Activated CD4-positive, CD25-positive, alpha-beta regulatory T cell (primary cell): ENCODE measurements at places on chromosomes 7 and 10.

GRCh38 chr7:23907012-23907411 is 197.0 kb downstream of the STK31 start:
- no peak for DNase-seq

DNA sequence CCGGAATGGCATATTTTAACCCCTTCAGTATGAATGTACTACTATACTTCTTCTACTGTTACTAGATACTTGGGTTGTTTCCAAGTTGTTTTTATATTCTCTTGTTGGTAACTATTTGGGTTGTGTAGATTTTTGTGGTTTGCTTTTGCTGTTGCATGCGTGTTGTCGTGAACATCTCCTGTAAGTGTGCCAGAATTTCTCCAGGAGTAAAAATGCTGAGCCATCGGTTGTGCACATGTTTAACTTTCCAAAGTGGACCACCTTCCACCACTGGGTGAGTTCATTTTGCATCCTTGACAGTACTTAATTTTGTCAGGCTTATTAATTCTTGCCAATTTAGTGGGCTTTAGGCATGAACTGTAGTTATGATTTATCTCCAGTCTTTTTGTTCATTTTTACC is 47.9 kb downstream of the CSGALNACT2 start:
- no peak for DNase-seq

DNA sequence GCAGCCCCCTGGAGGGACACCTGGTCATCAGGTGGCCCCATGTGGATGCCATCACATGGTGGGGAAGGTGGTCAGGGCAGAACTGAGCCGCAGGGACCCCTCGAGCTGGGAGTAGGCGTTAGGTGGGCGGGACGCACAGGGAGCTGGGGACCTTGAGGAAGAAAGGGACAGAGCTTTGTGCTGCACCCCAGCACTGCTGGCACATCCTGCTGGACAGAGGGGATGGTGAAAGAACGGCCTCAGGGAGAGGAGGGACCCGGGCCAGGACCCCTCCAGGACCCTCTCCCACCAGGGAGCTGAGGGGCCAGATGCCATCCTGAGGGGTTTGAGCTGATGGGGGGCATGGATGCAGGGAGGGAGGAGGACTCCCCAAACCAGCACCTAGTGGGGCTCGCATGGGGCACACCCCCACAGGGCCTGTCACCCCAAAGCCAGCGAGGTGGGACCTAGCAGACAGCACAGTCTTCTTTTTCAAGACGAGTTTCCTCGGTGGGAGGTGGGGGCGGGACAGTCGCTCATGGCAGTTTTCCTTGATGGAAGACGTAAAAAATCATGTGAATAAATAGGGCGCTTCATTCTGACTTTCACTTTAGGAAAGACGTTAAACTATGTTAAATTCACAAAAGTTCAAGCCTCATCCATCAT is 43.3 kb downstream of the STK32C start:
- DNase-seq, result no peak

- DNase-seq, result no peak
Measured at GRCh38 chr7:66255534-66256100, 50.5 kb downstream of the TPST1 start.

- no peak for DNase-seq
Measured at GRCh38 chr10:22183771-22184461, 33.9 kb downstream of the EBLN1 start.

- DNase-seq, result no peak
Measured at GRCh38 chr7:121803039-121803438, 69.9 kb upstream of the PTPRZ1 start.

DNA sequence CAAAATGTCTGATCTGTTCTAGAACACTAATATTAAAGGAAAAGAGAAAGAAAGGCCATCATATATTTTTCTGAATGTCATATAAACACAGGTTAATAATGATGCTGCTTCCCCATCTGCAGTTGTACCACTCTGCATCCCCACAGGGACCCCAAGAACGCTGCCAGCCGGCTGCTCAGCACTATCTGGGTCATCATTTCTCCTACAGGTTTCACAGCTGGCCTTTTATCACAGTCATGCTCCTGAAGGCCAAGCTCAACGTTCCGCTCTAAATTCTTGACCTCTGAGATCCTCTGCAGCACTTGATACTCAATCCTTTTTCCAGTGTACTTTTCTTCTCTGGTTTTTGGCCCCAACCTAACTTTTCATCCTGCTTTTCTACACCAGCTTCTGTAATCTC is 4.8 kb downstream of the IDI1 start:
- DNase-seq, result no peak

DNA sequence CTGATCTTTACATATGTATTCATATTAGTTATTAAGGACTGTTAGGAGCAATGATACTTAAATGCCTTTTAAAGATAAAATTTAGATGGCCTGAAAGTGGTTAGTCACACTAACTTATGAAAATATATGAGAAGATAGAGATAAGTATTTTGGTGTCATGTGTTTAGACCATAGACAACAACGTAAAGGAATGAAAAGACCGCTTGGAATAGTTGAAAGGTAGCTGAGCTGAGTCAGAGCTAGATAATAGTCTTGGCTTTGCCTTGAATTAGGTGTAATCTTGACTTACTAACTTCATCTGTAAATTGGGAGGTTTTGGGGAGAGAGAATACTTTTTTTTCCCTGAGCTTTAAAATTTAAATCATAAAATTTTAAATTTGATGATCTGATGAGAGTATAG is 127.0 kb downstream of the LYZL1 start:
- no peak for DNase-seq

GRCh38 chr10:99937630-99938029 is 72.1 kb downstream of the DNMBP start:
- no peak for DNase-seq

DNA sequence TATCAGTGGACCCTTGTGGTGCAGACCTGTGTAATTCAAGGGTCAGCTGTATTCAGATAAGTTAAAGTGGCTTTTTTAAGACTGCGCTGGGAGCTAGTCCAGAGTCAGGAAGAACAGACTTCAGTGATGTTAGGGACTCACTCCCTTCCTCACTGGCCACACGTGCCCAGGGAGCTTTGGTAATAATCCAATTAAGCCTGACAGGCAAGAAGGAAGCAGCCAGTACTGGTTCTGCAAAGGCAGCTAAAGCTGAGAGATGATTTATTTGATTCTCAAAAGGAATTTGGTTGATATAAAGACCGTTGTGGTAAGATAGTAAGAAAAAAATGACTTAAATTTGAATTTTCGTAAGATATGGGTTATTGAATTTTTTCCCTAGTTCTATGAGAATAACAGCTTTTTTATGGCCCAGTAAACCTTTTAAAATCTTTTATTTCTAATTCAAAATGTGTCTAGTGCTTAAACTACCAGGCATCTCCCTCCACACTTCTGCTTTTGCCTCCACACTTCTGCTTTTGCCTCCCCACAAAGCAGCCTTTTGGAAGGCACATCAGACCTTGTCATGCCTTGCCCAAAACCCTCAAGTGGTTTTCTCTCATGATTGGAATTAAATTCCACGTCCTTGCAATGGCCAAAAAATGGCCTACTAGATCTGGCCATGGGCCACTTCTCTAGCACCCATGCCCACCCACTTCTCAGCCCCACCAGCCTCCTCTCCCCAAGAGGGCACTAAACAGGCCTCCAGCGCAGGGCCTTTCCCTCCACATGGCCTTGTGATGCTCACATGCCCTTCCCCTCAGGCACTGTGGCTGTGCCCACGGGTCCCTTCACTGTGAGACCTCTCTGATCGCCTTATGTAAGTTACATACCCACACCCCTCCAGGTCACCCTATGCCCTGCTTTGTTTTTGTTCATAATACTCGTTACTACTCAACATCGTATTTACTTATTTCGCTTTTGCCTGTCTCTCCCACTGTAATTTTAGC is 92.5 kb downstream of the POU6F2 start:
- no peak for DNase-seq

DNA sequence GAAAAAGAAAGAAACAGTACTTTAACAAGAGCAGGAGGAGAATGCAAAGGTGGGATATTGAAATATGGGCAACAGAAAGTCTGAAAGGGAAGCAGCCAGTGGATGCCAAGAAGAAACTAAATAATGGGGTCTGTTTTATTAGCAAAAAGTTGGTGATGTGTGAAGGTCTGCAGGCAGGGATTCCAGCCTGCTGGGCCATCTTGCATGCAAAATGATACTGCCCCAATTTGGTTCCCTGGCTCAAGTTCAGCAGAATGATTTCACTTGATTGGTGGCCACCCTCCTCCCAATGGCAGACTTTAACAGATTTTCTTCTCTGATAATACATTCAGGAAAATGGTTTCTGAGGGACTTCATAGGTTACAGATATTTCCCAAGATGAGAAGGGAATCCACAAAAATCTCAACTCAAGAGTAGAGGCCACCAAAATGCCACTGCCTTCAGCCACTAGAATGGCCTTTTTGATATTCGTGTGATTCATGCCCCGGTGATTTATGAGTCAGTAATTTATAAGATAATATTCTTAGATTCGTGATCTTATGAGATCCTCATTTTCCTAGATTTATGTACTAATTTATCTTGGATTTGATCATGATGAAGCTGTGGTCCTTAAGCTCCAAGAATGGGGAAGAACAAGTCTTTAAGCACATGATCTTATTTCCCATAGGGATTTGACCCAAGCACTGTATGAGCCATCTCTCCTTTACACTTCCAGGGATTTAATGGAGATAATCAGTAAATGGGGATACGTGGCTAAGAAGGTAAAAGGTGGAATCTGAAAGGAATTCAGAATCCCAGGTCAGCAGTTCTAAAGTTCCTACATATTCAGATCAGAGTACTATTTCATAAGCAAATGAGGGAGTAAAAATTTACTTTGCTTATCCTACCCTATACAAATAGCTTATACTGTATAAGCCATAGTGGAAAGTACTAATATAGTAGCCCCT is 32.3 kb upstream of the ADD3 start:
- no peak for DNase-seq

GRCh38 chr10:69317175-69317604 is 38.9 kb downstream of the HK1 start:
- no peak for DNase-seq

GRCh38 chr10:123559066-123559822 is 106.9 kb upstream of the GPR26 start:
- DNase-seq, result peak; percentile 18

GRCh38 chr10:61821153-61821552 is 80.3 kb upstream of the ARID5B start:
- DNase-seq, result no peak

DNA sequence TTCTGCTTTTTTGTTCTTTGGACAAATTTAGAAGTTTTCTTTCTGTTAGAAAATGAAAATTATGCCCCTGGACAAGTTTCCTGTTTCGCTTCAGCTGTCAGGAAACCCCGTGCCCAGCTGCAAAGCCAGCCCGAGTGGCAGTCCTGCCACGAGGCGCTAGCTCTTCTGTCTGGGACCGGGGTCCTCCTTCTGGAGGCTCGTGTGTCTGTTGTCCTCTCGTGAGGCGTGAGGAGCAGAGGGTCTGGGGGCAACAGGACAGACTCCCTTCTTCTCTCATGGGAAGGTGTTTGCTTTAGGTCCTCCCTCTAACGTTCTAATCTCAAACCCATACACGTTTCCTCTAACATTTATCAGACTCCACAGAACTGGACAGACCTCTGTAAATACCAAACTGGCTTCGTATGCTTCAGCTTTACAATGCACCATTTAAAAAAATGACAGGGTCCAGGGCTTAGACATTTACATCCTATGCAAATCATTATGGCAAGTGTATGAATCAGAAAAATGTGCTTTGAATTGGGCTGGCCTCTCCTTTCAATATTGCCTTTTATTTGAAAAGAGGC is 184.5 kb upstream of the SHH start:
- no peak for DNase-seq

DNA sequence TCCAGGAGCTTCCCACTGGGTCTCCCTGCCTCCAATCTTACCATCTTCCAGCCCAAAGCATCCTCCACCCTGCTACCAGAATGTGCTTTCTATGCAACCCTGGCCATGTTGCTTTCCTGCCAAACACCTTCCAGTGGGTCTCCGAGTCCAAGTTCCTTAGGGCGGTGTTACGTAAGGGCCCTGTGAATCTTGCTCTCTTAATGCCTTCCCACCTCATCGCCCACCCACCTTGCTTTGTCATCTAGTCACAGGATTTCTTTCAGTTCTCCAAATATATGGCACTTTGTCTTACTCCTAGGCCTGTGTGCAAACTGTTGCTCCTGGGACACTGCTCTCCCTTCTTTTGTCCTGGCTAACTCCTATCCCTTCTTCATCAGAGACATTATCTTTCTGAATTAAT is 344.5 kb downstream of the RPS24 start:
- DNase-seq, result no peak

DNA sequence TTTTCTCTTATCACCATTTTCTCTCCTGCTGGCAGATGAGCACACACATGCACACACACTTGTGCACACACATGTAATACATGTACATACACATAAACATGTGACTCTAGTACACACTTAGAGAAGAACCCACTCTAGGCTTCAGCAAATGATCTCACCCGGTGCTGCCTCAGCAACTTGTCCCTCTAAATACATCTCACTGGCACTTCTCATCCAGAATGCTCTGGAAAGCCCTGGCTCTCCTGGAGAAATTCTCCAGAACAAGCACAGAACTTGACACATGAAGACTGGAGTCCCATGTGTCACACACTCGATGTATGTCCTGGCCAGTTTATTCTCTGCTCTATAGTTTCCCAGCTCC is 254.9 kb downstream of the ELMO1 start:
- DNase-seq, result no peak

GRCh38 chr7:2041496-2042367 is 191.0 kb downstream of the MAD1L1 start:
- no peak for DNase-seq

- no peak for DNase-seq
Measured at GRCh38 chr7:154484406-154484805, 432.2 kb downstream of the DPP6 start.

GRCh38 chr10:22455068-22455857 is 110.0 kb downstream of the SPAG6 start:
- DNase-seq, result no peak

- DNase-seq, result no peak
Measured at GRCh38 chr10:129029051-129029450, 438.0 kb upstream of the MGMT start.

DNA sequence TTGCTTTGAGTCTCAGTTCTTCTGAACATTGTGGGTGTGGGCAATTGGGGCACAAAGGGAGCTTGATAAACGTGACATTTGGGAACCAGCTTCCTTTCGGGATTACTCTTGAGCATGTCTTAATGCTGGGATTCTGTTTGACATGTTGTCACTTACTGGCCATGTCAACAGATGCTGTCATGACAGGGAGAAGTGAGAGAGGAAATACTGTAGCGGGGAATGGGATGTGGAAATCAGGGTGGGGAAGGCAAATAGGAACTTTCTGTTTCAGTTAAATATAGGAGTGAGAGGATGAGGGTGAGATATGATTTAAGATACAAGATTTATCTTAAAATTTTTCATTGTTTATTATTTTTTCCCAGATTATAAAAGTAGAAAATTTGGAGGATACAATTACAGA is 83.9 kb downstream of the SEC23IP start:
- DNase-seq, result no peak
